ENCODE measurements at places on chromosomes 3 and 15. TPM values are rescaled to one million over a fixed set of nuclear protein-coding genes. Genes with fewer than 3 reads are reported as not detected.

- no peak for DNase-seq
Measured at GRCh38 chr15:64152507-64153387, 1.2 kb downstream of the SNX22 start.

DNA sequence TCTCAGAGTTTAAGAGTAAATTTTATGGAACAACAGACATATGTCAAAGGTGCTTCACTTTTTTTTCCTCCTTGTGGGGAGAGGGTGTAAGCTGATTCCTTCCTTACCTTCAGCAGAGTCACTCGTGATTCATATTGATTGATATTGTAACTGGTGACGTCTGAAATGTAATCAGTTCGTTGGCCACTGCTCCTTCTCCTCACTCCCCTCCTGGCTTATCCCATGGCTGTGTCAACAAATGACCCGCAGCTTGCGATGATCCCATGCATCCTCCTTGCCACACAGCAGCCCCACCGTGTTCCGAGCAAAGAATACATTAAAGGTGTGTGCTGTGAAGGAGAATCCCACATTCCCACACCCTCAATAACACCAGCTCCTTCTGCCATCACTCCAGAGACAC, 7.3 kb downstream of the MGLL start:
- DNase-seq: no peak

DNA sequence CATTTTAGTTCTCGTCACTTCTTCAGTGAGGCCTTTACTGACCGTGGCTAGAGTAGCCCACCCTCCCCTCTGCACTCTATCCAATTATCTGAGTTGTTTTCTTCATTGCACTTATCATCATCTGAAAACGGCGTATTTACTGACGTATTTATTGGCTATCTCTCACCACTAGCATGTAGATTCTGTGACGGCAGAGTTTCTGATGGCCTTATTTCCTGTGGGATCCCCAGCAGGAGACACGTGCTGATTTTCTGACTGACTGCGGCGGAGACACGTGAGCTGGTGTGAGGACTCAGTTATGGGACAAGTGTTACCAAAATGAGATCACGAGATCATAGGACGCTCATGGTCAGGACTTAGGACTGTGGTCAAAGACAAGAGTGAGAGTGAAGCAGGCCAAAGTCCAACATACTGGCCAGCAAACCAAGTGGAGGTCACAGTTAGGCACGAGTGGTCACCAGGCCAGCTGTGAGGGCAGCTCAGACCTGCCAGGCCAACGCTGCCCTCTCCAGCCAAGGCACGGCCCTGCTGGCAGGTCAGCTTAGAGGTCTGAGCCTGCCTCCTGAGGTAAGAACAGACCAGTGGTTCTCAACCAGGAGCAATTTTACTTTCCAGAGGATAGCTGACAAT, 50.6 kb upstream of the BNIP2 start:
- DNase-seq: no peak

GRCh38 chr3:131708241-131708640, 205.5 kb upstream of the MRPL3 start:
- no peak for DNase-seq

GRCh38 chr15:76073554-76073953, 13.8 kb downstream of the TMEM266 start:
- no peak for DNase-seq

DNA sequence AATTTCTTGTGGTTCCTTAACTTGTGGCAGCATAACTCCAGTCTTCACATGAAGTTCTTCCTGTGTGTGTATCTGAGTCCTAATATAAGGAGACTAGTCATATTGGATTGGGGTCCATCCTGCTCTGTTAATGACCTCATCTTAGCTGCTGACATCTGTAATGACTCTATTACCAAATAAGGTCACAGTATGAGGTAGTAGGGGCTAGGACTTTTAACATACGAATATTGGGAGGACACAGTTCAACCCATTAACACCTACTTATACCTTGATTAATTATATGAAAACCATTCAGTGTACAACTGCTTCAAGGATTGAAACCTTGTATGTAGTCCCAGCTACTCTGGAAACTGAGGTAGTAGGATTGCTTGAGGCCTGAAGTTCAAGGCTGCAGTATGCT, 43.9 kb downstream of the OIP5 start:
- DNase-seq: no peak

DNA sequence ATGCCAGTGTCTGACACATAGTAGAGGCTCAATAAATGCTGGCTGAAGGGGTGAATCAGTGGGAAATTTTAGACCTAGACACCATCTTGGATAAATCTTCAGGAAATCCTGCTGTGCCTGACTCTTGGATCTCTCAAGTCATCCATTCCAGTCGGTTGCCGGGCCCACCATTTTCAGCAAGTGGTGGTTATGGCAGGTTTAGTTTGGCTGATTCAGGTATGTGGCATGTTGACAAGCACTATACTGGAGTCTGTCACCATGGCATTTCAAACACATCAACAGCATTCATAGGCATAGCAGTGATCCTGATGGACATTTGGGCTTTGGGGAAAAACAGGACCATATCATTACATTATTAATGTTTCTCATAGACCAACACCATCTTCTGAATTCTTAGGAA, 25.7 kb upstream of the APH1B start:
- DNase-seq: no peak

DNA sequence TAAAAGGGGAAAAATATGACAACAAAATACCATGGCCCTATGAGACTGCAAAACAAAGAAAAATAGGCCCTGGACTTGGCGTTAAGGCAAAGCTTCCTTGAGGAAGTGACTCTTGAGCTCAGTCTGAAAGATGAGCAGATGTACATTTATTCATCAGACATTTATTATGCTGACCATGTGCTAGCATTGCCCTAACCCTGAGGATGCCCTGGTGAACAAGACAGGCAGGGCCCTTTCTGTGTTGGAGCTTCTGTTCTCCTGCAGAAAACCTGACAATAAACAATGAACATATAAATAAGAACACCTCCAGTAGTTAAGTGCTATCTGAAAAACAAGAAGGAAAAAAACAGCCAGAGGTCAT, 12.4 kb downstream of the TF start:
- no peak for DNase-seq

GRCh38 chr15:50082066-50082465, 37.0 kb downstream of the ATP8B4 start:
- DNase-seq: no peak

DNA sequence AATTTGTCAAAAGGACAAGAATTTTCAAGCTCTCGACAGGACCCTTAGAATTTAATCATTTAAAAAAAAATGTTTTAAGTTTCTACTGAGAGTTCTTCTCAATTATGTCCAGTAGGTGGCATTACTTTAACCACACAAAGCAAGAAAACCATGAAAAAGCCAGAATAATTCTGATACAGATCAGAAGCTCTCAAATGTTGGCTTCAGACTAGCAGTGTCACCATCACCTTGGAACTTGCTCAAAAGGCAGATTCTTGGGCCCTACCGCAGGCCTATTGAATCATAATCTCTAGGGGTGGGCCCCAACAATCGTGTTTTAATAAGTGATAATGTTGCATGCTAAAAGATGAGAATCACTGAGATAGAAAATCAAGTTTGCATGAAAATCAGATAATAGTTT, 99.5 kb upstream of the KCNMB2 start:
- no peak for DNase-seq

DNA sequence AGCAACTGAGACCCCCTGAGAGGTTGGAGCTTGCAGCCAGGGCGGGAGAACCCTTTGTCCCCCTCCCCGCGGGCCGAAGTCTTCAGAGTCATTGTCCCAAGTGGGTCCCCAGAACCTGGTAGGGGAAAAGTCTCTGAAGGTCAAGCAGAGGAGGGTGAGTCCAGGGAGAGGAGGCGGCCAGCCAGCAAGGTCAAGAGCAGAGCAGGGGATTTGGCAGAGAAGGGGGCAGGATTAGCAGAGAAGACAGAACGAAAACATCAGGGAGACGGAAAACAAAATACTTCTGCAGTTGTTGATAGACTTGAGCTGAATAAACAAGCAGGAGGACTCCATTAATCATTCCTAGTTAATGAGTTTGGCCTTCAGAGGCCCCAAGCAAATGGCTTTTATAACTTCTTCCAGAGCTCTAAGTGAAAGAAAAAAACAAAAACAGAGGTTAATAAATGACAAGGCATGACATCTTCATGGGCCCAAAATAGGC, 66.7 kb downstream of the GRIP2 start:
- DNase-seq: no peak

DNA sequence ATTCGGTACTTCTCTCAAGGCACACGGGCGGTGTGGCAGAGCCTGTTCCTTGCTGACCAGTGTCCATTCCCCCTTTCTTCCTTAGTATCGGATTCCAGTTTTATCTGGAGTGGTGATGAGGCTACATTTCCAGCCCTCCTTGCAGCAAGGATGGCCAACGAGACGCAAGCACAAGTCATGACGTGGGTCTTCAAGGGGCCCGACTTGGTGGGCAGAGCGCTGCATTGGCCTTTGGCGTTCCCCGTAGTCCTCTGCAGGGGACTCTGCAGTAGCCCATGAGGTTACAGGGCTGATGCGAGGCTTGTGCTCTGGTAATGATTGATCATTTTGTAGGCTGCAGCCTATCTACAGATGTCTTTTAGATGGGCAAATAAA, 194.5 kb downstream of the OPA1 start:
- no peak for DNase-seq

GRCh38 chr15:51721199-51721960, 16.1 kb downstream of the LYSMD2 start:
- no peak for DNase-seq

- no peak for DNase-seq
Measured at GRCh38 chr3:148512648-148513047, 185.1 kb upstream of the AGTR1 start.

DNA sequence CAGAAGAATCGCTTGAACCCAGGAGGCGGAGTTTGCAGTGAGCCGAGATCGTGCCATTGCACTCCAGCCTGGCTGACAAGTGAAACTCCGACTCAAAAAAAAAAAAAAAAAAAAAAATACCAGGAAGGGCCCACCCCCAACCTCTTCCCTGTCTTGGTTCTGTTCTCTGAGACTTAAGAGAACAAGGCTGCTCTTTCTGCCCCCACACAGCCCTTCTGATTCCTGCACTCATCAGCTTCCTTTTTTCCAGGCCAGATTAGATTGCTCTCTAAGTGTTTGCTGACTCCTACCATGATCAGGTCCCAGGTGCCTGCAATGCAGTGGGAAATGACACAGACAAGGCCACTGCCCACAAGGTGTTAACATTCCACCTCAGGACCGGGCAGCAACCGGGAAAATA, 13.0 kb downstream of the TMEM44 start:
- DNase-seq: no peak

GRCh38 chr3:134993011-134993410, 198.0 kb downstream of the EPHB1 start:
- DNase-seq: no peak

GRCh38 chr15:30830961-30831360, 72.8 kb upstream of the FAN1 start:
- no peak for DNase-seq

DNA sequence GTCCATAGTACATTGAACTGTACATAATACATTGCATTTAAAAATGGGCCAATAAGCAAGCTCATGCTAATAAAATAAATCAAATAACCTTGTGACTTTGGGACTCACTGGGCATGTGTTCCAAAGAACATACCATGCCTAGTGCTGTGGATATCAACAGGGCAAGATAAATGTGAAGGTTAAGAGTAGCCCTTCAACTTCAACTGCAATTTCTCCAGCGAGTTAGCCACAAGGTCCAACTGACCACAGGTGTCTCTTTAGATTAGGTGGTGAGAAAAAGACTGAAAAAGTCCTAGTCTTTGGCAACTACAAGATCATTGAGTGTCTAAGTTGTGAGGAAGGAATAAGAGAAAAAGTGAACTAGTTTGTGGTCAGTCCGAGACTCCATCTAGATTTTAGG, 78.3 kb upstream of the ATP11B start:
- no peak for DNase-seq

- no peak for DNase-seq
Measured at GRCh38 chr3:154220462-154220861, 99.3 kb downstream of the ARHGEF26 start.

- no peak for DNase-seq
Measured at GRCh38 chr3:114712728-114713492, 419.1 kb downstream of the TIGIT start.

GRCh38 chr3:114119776-114120175, 59.1 kb downstream of the DRD3 start:
- no peak for DNase-seq

- peak; percentile 90 for DNase-seq
Measured at GRCh38 chr15:45635191-45635638, 386 bp downstream of the SQOR start.

DNA sequence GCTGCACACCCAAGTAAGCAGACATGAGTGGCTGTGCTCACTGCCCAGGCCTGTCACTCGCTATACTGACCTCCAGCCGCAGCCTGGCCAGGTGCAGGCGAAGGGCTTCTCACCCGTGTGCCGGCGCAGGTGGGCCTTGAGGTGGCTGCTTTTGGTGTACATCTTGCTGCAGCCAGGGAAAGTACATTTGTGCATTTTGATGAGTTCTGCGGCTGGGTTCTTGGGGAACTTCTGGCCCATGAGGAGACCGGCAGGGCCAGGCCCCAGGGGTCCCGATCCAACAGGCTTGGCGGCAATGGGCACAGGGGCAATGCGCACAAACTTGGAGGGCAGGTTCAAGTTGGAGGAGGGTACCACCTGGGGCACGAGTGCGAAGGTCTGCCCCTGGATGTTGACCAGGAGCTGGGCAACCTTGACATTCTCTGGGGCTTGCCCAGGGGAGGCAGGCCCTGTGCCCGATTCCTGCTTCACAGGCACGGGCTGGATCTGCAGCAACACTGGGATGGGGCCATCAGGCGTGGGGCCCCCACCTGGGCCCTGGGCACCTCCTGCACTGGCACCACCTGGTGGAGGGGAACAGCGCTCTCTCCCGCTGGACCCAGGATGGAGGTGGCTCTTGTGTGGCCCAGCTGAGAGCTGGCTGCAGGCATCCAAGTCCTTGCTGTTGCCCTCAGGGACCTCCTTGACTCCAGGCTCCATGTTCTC, 5.3 kb downstream of the KLF15 start:
- DNase-seq: peak; percentile 63

The IRAK2 gene
- 3.6 TPM for total RNA-seq

The CHL1 gene
- 29.1 TPM for total RNA-seq

The TIMP4 gene
- 10.2 TPM for total RNA-seq

The KLHL6 gene
- total RNA-seq: 1.7 TPM

The ZNF860 gene
- 0.28 TPM for total RNA-seq

The FBXL22 gene
- total RNA-seq: 150 TPM

The IMPG2 gene
- total RNA-seq: 1.1 TPM

The SCAANT1 gene
- not detected for total RNA-seq

The TMEM44 gene
- 5.4 TPM for total RNA-seq

The DNAH12 gene
- not detected for total RNA-seq

The SLC27A2 gene
- 0.33 TPM for total RNA-seq

The CGNL1 gene
- 2.9 TPM for total RNA-seq
